ENCODE measurements at places on chromosomes 11 and 22.
A peak's percentile ranks its signal among the peaks of the same experiment; 100 is the strongest.

DNA sequence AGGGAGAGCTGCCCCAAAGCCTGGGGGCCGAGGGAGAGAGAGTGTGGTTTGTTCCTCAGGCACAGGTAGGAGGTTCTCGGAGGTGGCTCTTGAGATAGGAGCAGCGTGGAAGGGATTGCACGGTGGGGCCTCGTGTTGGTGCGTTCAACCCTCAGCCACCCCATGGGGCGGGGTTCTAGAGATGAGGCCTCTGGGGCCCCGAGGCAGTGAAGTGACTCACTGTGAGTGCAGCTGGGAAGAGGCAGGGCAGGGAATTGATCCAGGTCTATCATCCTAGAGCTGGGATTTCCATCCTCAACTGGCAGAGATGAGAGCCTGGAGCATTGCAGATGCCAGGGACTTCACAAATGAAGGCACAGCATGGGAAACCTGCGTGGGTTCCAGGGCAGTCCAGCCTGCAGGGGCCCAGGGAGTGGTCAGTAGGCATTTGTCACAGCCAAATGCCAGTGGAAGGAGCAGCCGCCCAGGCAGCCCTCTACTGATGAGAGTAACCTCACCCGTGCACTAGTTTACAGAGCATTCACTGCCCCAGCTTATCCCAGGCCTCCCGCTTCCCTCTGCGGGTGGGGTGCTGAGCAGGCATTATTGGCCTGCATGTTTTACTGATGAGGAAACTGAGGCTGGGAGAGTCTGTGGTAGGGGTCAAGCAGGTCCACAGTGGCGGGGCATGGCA is 5.1 kb upstream of the SMARCB1 start:
- no peak for DNase-seq

DNA sequence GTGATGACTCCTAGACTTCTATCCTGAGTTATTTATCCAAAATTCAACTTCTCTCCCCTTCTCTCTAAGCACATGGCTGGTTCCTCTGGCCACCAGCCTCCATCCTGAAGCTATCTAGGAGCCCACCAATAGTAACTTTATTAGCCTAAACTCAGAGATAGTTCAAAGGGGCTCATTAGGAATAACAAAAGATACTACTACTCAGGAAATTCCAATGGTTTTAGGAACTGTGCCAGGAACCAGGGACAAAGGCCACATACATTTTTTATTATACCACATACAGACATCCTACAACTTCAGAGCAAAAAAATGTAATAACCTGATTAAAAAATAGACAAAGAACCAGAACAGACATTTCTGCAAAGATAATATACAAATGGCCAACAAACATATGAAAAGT is 27.9 kb downstream of the SLC25A17 start:
- DNase-seq, result no peak

- DNase-seq, result no peak
Measured at GRCh38 chr11:116693102-116693570, 79.7 kb downstream of the BUD13 start.

DNA sequence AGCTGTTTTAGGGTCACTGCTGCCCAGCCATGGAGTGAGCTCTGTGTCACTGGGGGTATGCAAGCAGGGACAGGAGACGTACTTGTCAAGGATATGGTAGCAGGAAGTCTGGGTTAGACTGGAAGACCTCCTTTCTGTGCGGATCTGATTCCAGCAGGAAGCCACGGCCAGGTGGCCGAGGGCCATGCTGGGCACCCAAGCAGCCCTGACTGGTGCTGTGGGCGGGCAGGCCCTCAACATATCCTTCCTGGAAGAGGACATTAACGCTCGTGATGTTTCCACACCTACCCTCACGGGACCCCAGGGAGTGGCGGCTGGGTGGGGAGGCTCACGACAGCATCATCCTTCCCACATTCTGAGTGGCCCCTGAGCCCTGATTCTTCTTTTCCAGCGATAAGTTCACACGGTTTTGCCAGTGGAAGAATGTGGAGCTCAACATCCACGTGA is 8.7 kb upstream of the ANKRD13D start:
- peak; percentile 32 for DNase-seq

Data from left ventricle myocardium superior (tissue), 1 donor.